GM04504 (cell line): ENCODE measurements at places on chromosomes 2 and 18.

DNA sequence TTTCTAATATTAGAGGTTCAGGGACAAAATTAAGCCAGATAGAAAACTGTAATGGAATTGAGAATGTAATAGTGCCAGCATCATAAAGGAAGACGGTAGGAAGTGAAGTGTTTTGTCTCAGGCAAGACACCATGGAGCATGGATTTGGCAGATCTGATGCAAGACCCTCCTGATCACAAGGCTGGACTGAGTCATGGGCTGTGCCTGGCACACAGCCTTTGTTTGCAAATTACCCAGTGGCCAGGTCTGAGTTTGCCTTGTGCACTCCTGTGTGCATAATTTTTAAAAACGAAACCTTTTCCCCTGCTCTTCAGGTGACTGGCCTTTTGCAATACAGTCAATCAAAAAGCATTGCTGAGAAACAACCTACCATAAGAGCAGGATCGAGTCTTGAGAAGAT is 2.0 kb upstream of the UPP2 start:
- DNase-seq, result no peak

GRCh38 chr2:68009526-68009925 is 53.3 kb downstream of the C1D start:
- DNase-seq, result no peak

- DNase-seq, result no peak
Observed at GRCh38 chr18:56492136-56492535, 146.3 kb downstream of the TXNL1 start.

- DNase-seq, result no peak
Observed at GRCh38 chr18:55173291-55173690, 214.0 kb upstream of the CCDC68 start.

DNA sequence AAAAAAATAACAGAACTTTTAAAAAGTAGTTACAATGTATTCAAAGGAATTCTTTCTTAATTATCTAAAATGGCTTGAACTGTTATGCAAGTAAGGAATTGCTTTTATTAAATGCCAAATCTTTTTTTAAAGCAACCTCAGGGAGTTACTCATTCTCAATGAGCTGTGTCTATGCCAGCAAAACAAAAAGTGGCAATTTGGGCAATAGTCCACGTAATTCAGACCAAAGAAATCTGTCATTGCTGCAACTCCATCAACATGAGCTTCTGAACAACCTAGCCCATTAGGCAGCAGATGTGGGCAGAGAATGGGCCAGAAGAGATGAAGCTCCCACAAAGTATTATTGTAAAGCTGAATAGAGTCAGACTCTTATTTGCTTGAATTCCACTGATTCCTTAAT is 118.4 kb downstream of the ALK start:
- DNase-seq, result no peak

DNA sequence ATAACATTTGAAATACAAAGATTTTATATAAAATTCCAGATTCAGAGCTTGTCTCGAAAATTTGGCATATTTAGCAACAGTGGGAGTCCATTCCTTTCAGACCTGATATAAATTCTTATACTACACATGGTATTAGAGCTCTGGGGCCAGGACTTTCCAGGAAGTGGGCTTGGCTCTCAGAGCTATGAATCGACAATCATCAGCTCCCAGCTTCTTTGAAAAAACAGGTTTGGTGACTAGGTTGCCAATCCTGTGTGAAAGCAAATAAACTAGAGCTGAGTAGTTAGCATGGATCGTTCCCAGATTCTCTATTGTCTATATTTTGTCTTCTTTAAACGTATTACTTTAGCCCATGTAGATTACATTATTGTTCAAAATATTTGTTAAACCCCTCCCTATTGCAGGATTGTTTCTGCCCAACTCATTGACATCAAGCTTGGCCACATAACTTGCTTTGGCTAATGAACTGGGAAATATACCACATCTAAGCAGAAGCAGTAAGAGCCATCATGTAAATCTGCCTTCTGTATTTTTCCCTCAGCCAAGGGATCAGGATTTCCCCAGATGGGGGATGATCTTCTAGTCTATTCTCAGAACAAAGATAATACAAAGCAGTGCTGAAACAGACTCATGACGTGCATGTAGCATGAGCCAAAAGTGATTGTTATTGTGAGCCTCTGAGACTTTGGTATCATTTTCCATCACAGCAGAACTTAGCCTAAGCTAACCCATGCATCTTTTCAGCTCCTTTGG is 105.4 kb downstream of the KCNH7 start:
- DNase-seq, result no peak

DNA sequence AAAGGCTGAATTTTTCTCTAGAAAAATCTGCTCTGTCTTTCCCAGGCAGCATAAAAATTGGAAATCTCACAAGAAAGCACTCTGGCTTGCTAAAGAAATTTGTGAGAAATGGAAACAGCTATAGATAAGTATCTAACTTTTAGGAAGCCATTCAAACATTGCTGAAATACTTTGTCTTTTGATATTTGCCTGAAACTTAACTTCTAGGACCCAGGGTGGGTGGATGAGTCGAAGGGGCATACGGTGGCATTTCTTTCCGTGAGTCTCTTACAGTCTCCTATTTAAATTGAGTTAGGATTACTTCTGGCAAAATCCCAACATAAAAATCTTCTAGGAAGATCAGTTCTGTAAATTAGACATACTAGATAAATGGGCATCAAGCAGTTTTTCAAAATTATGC is 532 bp upstream of the COL3A1 start:
- DNase-seq, result no peak

GRCh38 chr2:43218155-43218701 is 8.2 kb downstream of the ZFP36L2 start:
- DNase-seq, result no peak

DNA sequence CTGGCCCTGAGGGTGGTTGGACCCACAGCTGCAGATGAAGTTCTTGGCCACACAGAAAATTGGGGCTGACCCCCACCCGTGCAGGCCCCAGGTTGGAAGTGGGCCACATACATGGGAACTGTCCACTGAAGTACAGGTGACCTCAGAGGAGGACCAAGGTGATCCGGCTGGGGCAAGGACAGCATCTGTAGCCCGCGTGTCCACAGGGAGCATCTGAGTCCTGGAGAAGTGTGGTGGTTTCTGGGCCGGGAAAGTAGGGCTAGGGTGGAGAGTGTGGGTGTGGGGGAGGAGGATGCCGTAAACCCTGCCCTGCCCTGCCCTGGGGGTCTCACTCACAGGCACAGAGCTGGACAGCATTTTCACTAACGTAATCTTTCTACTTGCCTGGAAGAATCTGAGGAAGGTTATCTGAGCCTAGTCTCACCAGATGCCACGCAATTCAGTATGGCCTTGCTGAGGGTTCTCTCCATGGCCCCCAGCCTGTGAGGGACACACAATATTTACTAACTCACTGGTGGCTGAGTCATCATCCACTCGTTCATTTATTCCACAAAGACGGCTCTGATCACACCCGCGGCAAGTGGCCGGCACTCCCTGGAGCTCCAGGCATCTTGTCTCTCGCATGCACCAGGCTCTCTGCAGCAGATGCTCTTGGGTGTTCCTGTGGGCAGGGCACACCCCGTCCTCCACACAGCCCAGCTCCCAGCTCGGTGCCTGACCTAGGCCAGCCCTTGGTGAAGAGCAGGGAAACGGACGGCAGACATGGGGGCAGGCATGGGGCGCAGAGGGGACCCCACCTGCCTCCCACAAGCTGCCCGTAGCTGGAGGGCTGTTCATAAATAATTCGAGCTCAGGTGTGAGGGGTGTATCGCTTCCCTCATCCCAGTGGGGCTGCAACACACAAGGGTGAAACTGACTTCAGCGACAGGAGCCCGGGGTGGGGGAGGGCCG is 51.2 kb downstream of the INHBB start:
- peak; percentile 20 for DNase-seq

DNA sequence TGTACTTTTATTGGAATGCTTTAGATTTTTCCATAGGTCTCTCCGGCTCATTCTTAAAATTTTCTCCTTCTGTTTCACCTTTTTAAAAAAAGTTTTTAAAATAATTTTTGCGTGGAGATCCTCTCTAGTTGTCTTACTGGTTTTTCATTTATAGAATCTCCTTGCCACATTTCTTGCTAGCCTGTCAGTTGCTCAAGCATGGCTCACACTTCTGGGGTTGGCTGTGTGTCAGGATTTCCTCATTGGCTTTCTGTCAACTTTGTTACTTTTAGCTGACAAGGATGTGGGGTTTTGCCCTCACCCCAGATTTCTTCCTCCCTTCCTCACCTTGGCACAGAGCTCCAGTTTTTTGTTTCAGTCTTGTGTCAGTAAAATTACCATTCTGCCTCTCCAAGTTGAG is 124.6 kb downstream of the ZNF407 start:
- peak; percentile 48 for DNase-seq
